CD4-positive, alpha-beta T cell treated with Interleukin-4 for 4 hours (primary cell): ENCODE measurements at places on chromosomes 1 and 21.
A peak's percentile ranks its signal among the peaks of the same experiment; 100 is the strongest.

- DNase-seq = peak; percentile 82
Observed at GRCh38 chr1:55140546-55140983, 74.6 kb downstream of the USP24 start.

GRCh38 chr1:52002038-52002917, 11.8 kb upstream of the RAB3B start:
- DNase-seq = peak; percentile 73

DNA sequence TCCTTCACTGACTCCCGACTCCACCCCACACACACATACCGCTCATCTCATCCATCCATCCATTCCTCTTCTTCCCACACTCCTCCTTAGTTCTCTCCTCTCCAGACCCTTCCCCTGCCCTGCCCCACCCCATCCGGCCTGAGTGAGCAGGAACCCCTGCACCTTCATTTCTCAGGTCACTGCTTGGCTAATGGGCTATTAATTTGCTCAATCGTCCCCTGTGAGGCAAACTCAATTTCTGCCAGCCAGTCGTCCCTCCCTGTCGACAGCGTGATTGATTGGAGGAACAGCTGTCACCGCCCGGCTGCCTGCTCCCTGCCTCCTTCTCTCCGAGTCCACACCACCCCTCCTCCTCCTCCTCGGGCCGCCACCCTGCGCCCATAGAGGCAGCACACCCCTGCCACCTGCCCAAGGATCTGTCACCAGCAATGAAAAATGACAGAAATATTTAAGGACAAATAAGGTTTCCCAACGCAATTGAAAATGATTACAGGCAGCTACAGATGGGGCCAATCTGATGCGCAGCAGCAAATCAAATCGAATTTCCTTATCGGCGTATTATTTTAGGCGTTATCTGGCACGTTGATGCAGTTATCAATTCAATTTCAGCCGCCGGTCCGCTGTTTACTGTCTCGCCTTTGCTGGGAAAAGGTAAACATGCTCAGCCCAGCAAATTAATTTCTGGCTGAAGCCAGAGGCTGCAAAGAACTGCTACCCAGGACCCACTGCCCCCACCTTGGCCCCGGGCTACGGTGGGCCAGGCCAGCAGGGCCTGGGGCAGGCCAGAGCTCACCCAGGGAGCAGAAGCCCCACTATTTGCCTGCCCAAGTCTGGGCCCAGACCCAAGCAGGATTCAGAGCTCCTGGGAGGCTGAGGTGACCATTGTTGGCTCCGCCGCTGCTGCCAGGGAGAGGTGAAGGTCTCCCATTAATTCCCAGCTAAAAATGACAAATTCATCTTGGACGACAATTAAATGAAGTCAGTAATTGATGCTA, 71.3 kb downstream of the TMEM53 start:
- no peak for DNase-seq

DNA sequence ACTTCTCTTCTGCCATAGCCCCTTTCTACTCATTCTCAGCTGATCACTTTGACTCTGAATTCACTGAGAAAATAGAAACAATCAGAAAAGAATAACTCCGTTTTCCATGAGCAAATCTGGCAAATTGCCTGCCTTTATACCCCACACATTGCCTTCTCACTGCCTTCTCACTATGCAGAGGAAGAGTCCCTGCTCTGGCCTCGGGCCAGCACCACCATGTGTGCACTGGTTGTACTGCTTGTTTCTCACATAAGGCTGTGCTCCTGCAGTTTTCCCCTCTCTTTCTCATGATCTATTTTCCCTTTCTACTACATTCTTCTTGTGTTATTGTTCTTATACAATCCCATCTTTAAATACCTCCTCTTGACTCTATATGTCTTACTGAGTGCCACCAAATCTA, 2.3 kb upstream of the HMGCS2 start:
- DNase-seq = no peak

DNA sequence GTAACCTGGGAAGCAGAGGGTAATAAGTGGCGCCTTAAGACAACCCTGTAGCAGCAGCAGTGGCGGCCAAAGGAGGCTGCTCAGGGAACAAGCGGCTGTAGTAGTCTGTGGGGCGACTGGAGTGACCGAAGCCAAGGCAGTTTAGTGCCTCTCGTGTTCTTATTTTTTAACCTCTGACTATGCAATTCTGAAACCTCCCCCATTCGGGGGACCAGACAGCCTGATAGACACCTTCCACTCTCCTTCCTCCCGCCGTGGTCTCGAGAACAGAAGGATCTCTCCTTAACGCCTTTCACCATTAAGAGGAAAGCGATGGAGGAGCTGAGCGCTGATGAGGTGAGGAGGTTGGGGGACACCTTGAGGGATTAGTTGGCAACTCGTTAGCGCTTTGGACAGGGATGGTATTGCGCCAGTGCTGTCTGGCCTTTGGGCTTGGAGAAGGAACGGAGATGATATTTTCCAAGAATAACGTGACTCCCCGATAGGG, 644 bp downstream of the UBE4B start:
- DNase-seq = no peak

- DNase-seq = no peak
Observed at GRCh38 chr1:89347296-89347695, 16.6 kb upstream of the GBP6 start.

DNA sequence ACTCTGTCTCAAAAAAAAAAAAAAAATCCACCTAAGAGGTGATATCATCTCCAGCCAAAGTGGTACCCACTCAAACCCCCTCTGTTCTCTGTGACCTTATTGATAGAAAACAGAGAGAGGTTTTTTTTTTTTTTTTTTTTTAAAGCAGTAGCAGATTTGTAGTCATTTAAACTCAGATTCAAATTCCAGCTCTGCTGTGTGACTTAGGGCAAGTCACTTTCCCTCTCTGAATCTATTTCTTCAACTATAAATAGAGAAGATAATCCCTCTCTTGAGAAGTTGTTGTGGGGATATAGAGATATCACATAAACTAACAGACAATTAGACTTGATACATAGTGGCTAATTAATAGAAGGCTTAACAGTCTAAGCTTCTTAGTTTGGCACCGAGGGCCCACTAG, 48.4 kb downstream of the NKAIN1 start:
- no peak for DNase-seq

DNA sequence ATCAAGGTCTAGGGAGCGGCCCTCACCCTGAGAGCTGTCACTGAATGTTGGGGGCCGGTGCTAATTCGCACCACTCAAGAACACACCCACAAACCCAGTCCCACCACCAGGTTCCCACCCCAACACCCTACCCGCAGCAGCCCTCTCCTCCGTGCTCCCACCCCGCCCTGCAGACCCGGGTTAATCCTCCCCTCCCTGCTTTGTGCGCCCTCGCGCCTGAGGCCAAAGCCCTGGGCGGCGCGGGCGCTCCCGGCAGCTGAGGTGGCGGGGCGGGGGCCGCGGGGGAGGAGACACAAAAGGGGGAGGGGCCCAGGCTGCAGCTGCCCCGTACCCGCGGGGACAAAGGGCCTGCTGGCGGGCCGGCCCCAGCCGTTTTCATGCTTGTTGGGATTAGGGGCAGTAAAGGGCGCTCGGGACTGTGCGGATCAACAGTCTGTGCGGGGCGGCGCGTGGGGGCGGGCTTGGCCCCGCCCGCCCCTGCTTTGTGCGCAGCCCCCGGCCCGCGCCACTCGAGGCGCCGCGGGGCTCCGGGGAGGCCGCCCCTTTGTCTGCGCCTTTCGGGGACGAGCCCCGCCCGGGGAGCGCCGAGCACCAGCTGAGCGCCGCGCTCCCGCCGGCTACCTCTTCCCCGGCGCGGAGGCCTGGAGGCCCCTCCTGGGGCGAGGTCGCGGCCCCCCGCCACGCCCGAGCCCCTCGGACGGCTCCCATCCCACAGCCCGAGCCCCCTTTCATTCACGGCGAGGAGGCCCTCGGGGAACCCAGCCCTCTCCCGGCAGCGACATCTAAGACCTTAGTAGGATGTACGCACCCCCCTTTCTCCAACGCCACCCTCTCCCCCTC, 10.9 kb downstream of the C1orf216 start:
- peak; percentile 19 for DNase-seq

DNA sequence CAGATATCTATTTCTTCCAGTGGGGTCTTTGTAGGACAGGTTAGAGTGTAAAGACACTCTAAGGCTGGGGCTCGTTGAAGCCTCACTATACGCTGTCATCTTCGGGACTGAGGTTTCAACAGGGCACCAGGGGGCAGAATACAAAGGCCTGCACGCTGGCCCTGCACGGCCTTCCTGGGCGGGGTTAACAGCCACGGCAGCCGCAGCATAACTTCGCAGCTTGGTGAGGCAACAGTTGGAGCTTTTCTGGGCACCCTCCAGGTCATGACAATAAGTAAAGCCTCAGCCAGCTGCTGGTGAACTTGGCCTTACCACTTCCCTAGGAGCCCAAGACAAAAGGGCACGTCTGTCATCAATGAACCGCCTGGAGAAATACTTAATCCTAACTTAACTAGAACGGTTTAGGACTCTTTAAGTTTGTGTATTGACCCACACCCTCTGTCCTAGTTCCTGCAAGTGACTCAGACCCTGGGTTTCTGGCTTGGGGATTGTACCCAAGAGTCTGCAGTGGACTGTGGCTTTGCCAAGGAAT, 2.3 kb upstream of the RUNX1 start:
- DNase-seq = peak; percentile 89

- DNase-seq = no peak
Observed at GRCh38 chr1:42423681-42424080, 32.1 kb downstream of the ZMYND12 start.

DNA sequence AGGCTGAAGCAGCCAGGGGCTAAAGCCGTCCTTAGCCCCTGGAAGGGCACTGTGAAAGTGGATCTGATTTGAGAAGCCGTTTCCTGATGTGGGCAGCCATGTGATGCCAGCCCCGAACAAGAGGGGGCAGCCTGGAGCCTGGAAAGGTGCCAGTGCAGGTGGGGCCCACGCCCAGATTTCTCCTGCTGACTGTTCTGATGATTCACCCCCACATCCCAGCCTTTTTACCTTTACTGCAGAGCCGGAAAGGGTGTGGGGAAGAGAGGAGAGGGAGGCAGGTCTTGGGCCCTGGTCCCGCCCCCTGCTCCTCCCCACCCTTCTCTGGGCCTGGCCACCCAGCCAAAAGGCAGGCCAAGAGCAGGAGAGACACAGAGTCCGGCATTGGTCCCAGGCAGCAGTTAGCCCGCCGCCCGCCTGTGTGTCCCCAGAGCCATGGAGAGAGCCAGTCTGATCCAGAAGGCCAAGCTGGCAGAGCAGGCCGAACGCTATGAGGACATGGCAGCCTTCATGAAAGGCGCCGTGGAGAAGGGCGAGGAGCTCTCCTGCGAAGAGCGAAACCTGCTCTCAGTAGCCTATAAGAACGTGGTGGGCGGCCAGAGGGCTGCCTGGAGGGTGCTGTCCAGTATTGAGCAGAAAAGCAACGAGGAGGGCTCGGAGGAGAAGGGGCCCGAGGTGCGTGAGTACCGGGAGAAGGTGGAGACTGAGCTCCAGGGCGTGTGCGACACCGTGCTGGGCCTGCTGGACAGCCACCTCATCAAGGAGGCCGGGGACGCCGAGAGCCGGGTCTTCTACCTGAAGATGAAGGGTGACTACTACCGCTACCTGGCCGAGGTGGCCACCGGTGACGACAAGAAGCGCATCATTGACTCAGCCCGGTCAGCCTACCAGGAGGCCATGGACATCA, at the start of gene SFN:
TSS of gene SFN (plus strand) at position 369 of the 904 bp plus-strand sequence. CDS start at position 433, 64 bp downstream.
- DNase-seq = peak; percentile 68

DNA sequence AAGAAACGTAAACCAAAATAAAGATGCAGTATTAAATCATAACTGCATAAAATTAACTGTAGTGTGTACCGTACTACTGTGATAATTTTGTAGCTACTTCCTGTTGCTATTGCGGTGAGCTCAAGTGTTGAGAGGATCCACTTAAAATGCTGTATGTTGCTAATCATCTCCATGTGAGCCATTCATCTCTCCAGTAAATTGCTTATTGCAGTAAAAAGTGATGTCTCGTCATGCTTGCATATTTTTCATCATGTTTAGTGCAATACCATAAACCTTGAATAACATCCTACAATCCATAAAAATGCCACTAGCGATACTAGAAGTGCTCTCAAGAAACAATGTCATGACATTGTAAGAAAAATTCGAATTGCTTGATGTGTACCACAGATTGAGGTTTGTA, 66.3 kb downstream of the RAVER2 start:
- DNase-seq = no peak

- DNase-seq = peak; percentile 8
Observed at GRCh38 chr1:145926686-145927062, 610 bp downstream of the RBM8A start.

DNA sequence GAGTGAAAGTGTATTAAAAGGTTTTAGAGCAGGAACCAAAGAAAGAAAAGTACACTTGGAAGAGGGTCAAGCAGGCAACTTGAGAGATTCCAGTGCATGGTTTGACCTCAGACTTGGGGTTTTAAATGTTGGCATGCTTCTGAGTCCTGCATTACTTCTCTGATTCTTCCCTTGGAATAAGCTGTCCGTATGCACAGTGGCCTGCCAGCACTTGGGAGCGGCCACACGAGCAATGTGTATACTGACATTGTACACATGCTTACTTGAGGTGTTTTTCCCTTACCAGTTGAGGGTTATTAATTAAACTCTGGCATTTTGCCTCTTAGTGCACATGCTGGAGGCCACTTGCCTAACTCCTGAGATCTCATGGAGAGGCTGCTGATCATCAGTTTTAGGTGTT, 786.6 kb upstream of the RGS18 start:
- DNase-seq = no peak

DNA sequence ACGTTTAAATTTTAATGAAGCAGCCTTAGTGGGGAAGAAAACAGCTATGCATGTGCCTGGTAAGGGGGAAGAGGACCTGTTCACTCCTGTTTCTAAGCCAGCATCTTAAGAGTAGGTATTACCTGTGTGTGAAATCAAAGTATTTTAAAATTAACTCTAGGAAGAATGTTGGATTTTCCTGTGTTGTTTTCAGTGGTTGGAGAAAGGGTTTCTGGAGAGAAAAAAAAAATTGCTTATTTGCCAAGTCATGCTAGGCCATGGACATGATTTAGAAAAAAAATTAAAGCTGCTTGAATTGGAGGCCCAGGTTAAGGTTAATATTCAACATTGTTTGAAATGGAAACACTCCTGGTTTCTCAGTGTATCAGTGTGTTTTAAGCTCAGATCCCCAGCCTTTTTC, 42.9 kb upstream of the DNAJC6 start:
- no peak for DNase-seq

- no peak for DNase-seq
Observed at GRCh38 chr1:217989510-217989909, 295.6 kb upstream of the RRP15 start.

DNA sequence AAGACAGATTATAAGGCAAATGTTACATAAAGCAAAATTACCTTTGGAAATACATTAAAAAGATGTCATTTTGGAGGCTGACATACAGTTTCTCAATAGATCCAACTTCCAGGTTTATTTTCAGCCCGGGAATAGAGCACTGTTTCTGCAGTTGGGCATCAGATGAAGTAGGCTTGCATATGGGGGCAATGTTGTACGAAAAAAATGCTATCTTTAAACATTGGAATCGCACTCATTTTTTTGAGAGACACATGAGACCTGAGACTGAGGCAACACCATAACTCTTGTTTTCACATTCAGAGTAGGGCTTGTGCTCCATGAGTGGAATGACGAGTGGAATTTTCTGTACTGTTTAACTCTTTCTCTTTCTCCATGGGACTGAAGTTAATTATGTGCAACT, 122.4 kb upstream of the ZRANB2 start:
- DNase-seq = no peak
